Hepatocyte (in vitro differentiated cells): ENCODE measurements at places on chromosomes 4 and X. TPM values are rescaled to one million over a fixed set of nuclear protein-coding genes. Genes with fewer than 3 reads are reported as not detected.
A peak's percentile ranks its signal among the peaks of the same experiment; 100 is the strongest.

- H3K36me3 ChIP-seq, result no peaks in the 10 kb centered on the region
- H3K4me3 ChIP-seq, result no peak overlapping the region
- no peak overlapping the region for H3K27ac ChIP-seq
Observed at GRCh38 chrX:152640034-152640818, 2.5 kb downstream of the GABRQ start.

DNA sequence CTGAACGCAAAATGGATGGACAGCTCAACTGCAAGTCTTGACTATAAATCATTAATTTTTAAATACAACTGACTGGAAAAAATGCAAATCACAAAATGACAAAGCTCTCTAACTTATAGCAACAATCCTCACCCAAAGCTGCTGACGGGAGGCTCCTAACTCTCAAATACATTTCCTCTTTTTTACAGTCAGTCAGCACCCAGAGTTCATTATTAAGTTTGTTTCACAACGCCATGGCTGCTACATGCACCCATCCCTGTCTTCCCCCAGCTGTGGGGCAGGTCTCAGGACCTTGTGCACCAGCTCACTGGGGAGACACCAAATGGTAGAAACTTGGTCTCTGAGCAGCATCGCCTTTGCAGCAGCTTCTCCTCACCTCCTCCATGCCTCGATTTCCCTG is 97.6 kb downstream of the SLC34A2 start:
- H3K27ac ChIP-seq, result no peak overlapping the region
- no peak for DNase-seq
- peaks cover 6% of the 10 kb centered on the region for H3K4me1 ChIP-seq

DNA sequence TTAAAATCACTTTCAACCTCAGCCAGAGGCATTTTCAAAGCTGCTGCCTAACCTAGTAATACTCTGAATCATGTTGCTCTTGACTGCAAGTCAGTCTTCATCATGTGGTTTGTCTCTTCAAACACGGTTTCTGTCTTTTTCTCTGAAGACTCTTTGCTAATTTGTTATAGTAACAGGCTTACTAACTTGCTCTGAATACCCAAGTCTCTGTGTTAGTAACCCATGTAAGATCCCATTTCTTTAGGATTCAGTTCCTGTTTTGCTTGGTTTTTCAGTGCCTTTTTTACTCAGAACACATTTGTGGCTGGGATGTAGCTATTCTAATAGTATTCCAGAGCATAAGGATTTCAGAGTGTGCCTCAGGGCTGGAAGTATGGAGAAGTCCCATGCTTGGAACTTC is 1450.6 kb upstream of the IGFBP7 start:
- no peaks in the 10 kb centered on the region for H3K27me3 ChIP-seq
- no peaks in the 10 kb centered on the region for H3K4me1 ChIP-seq
- H3K4me3 ChIP-seq, result no peak overlapping the region
- no peak for DNase-seq
- no peak overlapping the region for H3K27ac ChIP-seq

- H3K36me3 ChIP-seq, result no peaks in the 10 kb centered on the region
- DNase-seq, result no peak
- H3K4me3 ChIP-seq, result peak overlapping the region; percentile 82
Observed at GRCh38 chr4:77073981-77074380, 1.8 kb downstream of the CCNI start.

ANK2 gene
- total RNA-seq, result 10.9 and 17.5 TPM in 2 replicates

RPS6KA6 gene
- 9.3 and 11.2 TPM in 2 replicates for total RNA-seq
